ENCODE measurements at places on chromosomes 5 and 9. TPM values are rescaled to one million over a fixed set of nuclear protein-coding genes. Genes with fewer than 3 reads are reported as not detected.

Gene BAAT
- total RNA-seq: not detected

Gene FGF1
- not detected for total RNA-seq

DNA sequence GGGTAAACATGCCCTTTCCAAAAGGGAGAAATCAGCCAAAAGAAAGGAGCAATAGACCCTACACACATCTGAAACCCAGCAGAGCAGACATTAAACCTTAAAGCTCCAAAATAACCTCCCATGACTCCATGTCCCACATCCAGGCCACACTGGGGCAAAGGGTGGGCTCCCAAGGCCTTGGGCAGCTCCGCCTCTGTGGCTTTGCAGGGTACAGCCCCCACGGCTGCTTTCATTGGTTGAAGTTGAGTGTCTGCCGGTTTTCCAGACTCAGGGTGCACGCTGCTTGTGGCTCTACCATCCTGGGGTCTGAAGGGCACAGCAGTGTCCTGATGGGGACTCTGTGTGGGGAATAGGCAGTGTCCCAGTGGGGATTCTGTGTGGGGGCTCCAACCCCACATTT, 146.5 kb downstream of the ZDHHC21 start:
- no peak for DNase-seq
- no peaks in the 10 kb centered on the region for H3K4me1 ChIP-seq
- H3K4me3 ChIP-seq: no peak overlapping the region
- H3K36me3 ChIP-seq: no peaks in the 10 kb centered on the region
- peaks cover 1% of the 10 kb centered on the region for H3K27me3 ChIP-seq

DNA sequence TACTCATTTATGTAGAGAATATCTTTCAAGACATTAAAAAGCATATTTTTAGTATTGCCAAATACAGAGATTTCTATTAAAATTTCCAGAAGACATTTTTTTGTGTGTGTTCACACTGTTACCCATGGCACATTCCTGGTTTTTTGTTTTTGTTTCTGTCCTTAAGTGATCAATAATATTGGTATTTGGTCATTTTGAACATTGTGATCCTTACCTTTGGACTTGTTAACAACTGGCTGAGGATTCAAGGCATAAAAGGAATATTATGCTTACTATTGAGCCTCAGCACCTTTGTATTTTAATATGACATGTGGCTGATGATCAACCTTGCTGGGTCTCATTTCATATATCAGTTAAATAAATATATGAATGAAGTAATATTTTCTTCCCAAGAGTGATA, 41.9 kb downstream of the ITGA1 start:
- no peak overlapping the region for H3K27ac ChIP-seq
- H3K4me1 ChIP-seq: peaks cover 8% of the 10 kb centered on the region
- peaks cover 1% of the 10 kb centered on the region for H3K36me3 ChIP-seq
- H3K27me3 ChIP-seq: no peaks in the 10 kb centered on the region
- DNase-seq: no peak
- no peak overlapping the region for H3K4me3 ChIP-seq

- H3K36me3 ChIP-seq: no peaks in the 10 kb centered on the region
- no peak for DNase-seq
- H3K4me3 ChIP-seq: no peak overlapping the region
- peaks cover 14% of the 10 kb centered on the region for H3K27me3 ChIP-seq
- H3K27ac ChIP-seq: no peak overlapping the region
Measured at GRCh38 chr5:41896230-41896629, 7.9 kb upstream of the RIMOC1 start.

Gene PCDHGB3
- 0.10 TPM for total RNA-seq

Gene FLT4
- 2.0 TPM for total RNA-seq

Gene FOXD4L6
- not detected for total RNA-seq

- no peak for DNase-seq
- no peaks in the 10 kb centered on the region for H3K4me1 ChIP-seq
- H3K4me3 ChIP-seq: no peak overlapping the region
- peaks cover 20% of the 10 kb centered on the region for H3K27me3 ChIP-seq
Measured at GRCh38 chr9:36820392-36820861, 213.6 kb downstream of the PAX5 start.

Gene SLC9A3
- 1.8 TPM for total RNA-seq

DNA sequence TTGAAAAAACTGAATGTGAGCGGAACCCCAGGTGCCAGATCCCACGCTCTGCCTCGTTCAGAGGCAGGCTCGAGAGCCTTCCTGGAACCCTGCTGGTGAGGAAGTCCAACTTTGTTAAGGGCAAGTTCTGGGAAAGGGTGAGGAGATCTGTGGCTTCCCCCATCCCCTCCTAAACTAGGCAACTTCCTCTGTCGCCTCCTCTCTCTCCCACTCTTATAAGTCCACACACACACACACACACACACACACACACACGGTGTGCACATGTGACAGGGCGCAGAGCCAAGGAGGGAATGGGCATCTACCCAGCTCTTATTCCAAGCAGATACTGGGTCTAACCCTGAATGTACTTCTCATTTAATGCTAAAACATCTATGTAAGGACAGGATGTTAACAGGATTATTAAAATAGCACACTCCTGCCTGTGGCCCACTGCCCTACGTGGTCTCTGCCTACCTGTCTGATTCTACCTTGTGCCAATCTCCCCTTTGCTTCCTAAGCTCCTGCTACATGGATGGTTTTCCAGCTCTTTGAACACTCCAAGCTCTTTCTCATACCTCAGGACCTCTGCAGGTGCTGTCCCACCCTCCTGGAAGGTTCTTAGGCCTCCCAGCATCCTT, 72.4 kb upstream of the FBXW11 start:
- no peak for DNase-seq
- no peak overlapping the region for H3K4me3 ChIP-seq
- peaks cover 13% of the 10 kb centered on the region for H3K4me1 ChIP-seq
- H3K27me3 ChIP-seq: no peaks in the 10 kb centered on the region
- H3K36me3 ChIP-seq: peaks cover 46% of the 10 kb centered on the region
- peak overlapping the region; percentile 70 for H3K27ac ChIP-seq

- H3K27ac ChIP-seq: no peak overlapping the region
- no peaks in the 10 kb centered on the region for H3K36me3 ChIP-seq
- H3K4me3 ChIP-seq: no peak overlapping the region
- H3K27me3 ChIP-seq: peaks cover 4% of the 10 kb centered on the region
Measured at GRCh38 chr5:168768172-168768571, 189.0 kb upstream of the PANK3 start.

GRCh38 chr9:78479441-78479840, 182.5 kb downstream of the PSAT1 start:
- H3K36me3 ChIP-seq: no peaks in the 10 kb centered on the region
- no peak for DNase-seq
- no peak overlapping the region for H3K27ac ChIP-seq
- no peaks in the 10 kb centered on the region for H3K4me1 ChIP-seq
- peaks cover 2% of the 10 kb centered on the region for H3K27me3 ChIP-seq
- H3K4me3 ChIP-seq: no peak overlapping the region

DNA sequence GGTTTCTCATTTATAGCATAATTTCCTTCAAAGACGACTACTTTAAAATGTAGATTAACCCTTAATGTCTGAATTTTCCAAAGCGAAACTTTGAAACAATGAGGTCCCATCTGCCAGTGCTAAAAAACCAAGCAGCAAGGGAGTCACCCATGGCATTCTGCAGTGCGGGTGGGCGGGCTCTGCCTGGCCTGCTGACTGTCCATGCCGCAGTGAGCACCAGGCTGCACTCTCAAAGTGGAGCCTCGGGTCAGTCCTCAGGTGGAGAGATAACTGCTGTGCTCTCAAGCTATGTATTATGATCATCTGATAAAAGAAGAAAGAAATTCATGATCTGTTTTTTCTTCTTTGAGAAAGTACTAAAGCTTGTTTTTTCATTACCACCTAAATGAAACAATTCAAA, 581.6 kb downstream of the CETN3 start:
- no peak for DNase-seq
- no peak overlapping the region for H3K27ac ChIP-seq
- H3K27me3 ChIP-seq: no peaks in the 10 kb centered on the region
- no peaks in the 10 kb centered on the region for H3K36me3 ChIP-seq
- H3K4me3 ChIP-seq: no peak overlapping the region

DNA sequence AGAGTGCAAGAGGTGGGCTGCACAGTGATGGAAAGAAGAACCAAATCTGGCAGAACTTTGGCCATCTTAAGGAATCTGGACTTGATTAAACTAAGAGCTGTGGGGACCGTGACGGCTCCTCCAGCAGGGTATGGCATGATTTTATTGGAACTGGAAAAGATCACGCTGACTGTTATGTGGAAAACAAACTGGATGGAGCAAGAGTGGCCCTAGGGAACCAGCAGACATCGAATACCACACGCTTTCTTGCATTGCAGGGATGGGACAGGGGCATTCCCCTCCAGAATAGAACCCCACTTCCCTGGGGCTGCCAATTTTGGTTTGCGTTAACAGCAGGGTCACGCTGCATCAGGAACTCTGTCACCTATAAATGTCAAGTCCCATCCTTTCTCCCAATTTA, 38.8 kb downstream of the INSYN2B start:
- H3K36me3 ChIP-seq: peaks cover 2% of the 10 kb centered on the region
- no peak overlapping the region for H3K4me3 ChIP-seq
- H3K27me3 ChIP-seq: no peaks in the 10 kb centered on the region
- no peak for DNase-seq

DNA sequence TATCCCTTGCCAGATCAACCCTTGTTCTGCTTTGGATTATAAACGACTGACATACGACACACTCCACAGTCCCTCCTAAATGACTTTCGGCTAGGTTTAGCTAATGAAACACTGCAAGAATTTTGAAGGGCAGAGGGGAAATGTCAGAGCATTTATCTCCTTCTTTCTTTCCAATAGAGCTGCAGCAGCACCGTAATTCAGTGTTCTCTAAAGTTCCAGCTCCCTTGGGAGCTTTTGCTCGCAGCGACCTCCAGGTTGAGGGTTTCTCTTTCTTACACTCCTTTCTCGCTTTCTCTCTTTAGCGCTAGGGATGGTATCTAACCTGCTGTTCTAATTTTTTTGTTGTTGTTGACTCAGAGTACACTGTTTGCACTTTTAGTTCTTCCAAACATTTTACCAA, 467.1 kb upstream of the ST8SIA4 start:
- H3K27ac ChIP-seq: no peak overlapping the region
- no peaks in the 10 kb centered on the region for H3K4me1 ChIP-seq
- no peak for DNase-seq
- no peak overlapping the region for H3K4me3 ChIP-seq
- H3K36me3 ChIP-seq: no peaks in the 10 kb centered on the region
- H3K27me3 ChIP-seq: no peaks in the 10 kb centered on the region

DNA sequence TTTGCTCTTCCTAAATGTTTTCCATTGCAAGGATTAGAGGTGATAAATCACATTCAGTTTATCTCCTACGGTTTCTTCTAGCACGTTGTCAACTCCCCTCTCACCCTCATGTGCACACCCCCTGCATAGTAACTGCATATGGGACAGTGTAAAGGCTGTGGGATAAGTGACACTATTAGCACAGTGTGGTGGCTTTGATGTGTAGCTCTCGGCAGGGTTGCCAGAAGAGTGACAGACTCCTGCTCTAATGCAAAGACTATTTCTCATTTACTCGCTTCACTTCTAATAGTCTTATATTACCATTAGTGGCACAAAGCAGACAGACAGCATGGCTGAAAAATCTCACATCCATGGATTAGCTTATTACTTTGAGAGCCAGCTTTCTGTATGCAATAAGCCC, 454.6 kb downstream of the CETN3 start:
- no peak overlapping the region for H3K27ac ChIP-seq
- DNase-seq: no peak
- no peak overlapping the region for H3K4me3 ChIP-seq
- H3K4me1 ChIP-seq: no peaks in the 10 kb centered on the region

- H3K4me3 ChIP-seq: no peak overlapping the region
- peaks cover 16% of the 10 kb centered on the region for H3K27me3 ChIP-seq
- DNase-seq: no peak
- H3K27ac ChIP-seq: no peak overlapping the region
- H3K4me1 ChIP-seq: no peaks in the 10 kb centered on the region
Measured at GRCh38 chr9:107480386-107480789, 9.2 kb downstream of the KLF4 start.

- H3K4me1 ChIP-seq: no peaks in the 10 kb centered on the region
- no peak overlapping the region for H3K4me3 ChIP-seq
- H3K27me3 ChIP-seq: no peaks in the 10 kb centered on the region
- no peak for DNase-seq
Measured at GRCh38 chr5:75623846-75624245, 12.6 kb downstream of the ANKDD1B start.

GRCh38 chr5:8123559-8123958, 254.6 kb downstream of the MTRR start:
- H3K4me3 ChIP-seq: no peak overlapping the region
- no peaks in the 10 kb centered on the region for H3K27me3 ChIP-seq
- no peaks in the 10 kb centered on the region for H3K36me3 ChIP-seq
- DNase-seq: no peak
- no peaks in the 10 kb centered on the region for H3K4me1 ChIP-seq

Gene TRAF1
- 124 TPM for total RNA-seq

- no peak for DNase-seq
- peaks cover 6% of the 10 kb centered on the region for H3K36me3 ChIP-seq
- peaks cover 34% of the 10 kb centered on the region for H3K4me1 ChIP-seq
- H3K4me3 ChIP-seq: no peak overlapping the region
- peak overlapping the region; percentile 90 for H3K27ac ChIP-seq
Measured at GRCh38 chr5:157463621-157464518, 3.9 kb downstream of the NIPAL4 start.

DNA sequence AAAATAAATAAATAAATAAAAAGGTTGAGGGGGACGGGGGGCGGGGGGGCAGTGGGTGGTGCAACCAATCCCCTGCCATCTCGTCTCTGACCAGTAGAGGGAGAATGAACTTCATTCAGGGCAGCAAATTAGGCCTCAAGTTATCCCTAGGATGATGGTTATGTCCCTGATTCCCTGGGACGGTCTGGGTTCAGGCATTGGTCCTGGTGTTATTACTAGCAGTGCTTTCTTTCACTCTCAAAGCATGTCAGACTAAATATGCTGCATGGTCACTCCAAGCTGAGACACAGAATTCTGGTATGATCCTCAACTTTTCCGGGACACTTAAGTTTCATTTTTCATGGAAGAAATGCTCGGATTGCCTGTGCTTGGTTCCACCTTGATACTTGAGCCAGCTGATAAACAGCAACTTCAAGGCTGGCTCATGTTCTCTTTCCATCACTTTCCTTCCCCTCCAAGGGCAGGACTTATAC, 59.4 kb downstream of the DAP start:
- peaks cover 38% of the 10 kb centered on the region for H3K4me1 ChIP-seq
- peak; percentile 27 for DNase-seq

Gene CDC20B
- total RNA-seq: not detected

Gene WDR31
- total RNA-seq: 1.6 TPM

DNA sequence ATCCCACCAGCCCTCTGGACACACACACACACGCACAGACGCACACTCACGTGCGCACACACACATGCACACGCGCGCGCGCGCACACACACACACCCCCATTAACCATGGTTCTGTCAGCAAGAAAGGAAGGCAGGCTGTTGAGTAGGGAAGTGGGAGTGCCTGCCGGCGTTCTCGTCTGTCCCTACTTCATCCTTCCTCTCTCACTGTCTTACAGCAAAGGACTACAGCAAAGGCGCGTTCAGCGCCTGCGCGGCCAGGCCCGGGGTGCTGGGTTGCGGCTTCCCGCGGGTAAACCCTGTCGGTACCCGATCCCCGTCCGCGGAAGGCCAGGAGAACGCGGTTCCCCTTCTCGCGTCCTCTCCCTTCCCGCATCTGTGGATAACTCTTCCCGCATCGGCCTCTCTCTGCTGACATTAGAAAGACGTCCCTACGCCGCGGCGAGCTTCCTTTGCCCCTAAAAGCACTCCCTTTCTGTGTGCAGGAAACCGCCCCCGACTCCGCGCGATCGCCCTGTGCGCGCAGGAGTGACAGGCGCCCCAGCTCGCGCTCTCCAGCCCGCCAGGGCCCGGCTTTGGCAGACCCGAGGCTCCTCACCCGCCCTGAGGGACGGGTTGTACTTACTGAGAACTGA, 219.2 kb downstream of the AGTPBP1 start:
- H3K4me1 ChIP-seq: peaks cover 4% of the 10 kb centered on the region
- H3K36me3 ChIP-seq: no peaks in the 10 kb centered on the region
- peak overlapping the region; percentile 67 for H3K4me3 ChIP-seq
- no peak overlapping the region for H3K27ac ChIP-seq
- H3K27me3 ChIP-seq: peaks cover 29% of the 10 kb centered on the region
- DNase-seq: peak; percentile 42

Measured in activated CD4-positive, alpha-beta memory T cell treated with anti-CD3 and anti-CD28 coated beads for 36 hours (primary cell).